ENCODE measurements at places on chromosomes 5 and 9.

DNA sequence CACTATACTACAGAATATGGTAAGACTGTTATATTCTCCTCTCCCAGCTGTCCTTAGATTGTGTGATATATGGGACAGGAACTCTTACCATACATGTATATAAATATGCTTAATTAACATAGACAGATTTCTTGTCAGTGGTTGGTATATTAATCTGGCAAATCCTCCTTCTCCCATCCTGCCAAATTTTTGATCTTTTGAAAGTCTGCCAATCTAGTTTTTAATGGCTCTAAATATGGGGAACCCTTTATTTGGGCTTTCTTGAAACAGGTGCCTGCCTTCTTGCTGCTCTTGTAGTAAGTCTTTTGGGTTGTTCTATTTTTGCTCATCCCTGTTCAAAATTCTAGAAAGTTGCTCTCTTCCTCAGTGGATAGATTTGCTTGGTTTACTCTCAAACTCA, 63.5 kb downstream of the SPATA31D1 start:
- no peak for DNase-seq

GRCh38 chr9:11735391-11735790, 957.8 kb upstream of the TYRP1 start:
- DNase-seq: no peak

DNA sequence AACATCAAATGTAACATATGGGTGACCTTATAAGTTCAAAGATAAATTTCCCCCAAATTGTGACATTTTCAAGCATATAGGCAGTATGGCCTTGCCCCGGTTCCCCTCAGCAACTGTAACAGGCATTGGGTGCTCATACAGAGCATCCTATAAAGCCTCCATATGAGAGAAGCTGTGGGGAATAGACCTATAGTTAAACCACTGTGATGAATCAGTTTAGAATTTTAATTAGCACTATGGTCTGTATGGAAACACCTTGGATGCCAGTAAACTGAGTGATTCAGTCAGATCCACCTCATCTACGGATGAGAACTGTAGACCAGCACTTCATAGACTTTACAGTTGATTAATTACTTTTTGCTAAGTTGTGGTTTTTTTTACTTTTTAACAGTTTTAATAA, 79.4 kb downstream of the ERCC6L2 start:
- DNase-seq: no peak

GRCh38 chr5:150653145-150653761, 7.8 kb upstream of the MYOZ3 start:
- no peak for DNase-seq

DNA sequence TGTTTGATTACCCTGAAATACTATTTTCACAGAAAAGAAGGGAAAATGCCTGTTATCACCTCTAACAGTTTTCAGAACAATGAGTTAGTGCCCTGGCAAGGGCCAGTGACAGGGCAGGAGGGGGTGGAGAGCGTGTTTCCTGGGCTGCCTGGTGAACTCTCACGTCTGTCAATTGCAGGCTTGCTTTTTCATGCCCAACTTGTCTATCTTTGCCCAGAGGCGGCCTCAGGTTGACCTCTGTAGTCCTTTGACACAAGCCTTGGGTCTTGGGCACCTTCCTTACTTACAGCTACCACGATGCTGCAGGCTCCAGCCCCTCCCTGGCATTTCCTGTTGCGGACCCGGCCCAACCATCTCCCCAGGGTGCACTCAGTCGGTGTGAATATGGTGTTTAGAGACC, 2.2 kb upstream of the CEL start:
- DNase-seq: no peak

GRCh38 chr5:78776637-78777036, 128.1 kb upstream of the LHFPL2 start:
- DNase-seq: no peak

DNA sequence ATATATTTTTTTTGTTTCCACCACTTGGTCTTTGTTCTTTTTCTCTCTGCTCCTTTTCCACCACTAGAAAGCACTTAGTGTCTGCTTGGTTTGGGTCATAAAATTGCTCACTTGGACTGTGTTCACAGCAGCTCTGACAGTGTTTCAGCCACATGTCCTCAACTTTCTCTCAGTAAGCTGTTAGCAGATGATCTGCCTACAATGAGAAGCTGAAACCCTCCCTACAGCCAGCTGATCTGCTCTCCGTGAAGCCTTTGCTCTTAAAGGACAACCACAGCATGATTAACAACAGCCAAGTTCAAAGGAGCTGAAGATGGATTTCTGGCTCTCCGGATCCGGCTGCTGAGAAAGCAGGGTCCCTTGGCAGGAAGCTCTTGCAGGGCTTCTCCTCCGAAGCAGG, 31.6 kb downstream of the PRLR start:
- no peak for DNase-seq

DNA sequence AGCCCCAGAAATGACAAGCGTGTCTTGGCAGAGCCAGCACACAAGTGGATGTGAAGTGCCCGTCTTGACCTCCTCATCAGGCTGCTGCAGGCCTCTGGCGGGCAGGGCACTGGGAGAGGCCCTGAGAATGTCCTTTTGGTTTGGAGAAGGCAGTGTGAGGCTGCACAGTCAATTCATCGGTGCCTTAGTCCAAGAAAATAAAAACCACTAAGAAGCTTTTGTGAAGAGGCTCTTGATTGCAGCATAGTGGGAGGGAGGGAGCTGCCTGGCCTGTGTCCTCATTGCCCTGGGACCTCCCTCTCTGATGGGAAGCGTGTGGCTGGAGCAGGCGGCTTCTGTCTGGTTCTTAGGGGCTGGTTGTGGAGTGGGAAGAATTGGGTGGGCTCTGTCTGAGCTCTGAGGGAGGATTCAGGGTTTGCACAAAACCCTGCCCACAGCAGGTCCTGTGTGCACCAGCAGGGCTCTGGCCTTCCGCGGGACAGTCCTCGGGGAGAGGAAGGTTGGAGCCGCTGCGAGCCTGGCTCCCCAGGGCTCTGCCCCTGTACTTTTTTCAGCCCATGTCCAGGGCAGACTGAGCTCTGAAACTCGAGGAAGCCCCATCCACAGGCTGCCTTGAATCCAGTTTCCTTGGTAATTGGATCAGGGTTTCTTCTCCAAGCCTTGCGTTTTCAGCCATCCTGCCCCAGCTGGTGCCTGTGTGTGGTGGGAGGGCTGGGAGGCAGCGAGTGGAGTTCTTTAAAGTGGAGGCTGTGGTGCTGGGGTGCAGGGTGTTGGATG, 1.1 kb downstream of the HRCT1 start:
- DNase-seq: no peak

DNA sequence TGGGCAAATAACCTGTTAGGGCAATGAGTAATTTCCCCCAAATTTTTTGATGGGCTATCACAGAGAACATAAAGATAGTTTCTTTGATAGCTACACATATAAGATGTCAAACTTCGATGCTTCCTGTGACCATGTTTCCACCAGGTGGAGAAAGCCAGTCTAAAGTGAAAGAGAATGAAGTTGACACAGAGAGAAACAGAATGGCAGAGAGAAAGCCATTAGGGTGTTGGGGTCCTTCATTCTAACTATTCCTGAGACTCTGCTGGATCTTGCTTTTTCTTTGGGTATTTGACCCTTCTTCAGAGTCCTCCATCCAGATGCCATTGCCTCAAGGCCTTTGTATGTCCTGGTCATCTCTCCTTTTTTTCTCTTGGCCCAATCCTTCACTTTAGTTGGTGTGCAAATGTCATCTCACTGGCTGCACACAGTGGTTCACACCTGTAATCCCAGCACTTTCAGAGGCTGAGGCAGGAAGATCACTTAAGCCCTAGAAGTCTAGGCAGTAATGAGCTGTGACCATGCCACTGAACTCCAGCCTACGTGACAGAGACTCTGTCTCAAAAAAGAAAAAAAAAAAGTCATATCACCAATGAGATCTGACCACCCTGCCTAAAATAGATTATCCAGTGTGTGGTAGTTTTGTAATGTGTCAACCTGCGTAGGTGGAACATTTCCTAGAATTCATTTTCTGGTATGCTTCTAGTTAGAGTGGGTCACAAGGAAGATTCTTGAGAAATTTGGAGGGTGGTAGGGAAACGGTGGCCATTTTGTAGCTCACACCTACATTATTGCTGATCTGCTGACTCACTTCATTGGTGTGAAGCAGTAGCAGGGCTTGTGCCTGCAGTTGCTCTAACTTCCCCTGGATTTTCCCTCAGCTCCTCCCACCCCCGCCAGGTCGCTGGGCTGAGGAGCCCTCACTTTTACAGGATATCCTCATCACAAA, 20.8 kb upstream of the KIF2A start:
- no peak for DNase-seq

GRCh38 chr9:78707481-78707991, 410.6 kb downstream of the PSAT1 start:
- no peak for DNase-seq

DNA sequence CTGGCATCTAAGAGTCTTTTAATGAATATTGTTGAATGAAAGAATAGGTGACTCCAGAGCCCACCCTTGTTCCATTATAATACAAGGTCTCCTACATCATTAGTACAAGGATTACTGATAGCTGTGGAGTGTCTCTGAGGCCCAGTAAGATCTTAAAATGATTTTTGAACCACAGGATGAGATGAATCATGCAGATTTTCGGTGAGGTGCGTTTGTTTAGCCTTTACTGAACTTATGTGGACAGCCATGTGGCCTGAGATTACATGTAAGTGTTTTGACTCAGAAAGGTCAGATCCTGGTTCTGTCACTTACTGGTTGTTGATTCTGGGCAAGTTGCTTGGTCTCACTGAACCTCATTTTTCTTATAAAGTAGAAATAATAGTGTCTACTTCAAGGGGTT, 21.6 kb downstream of the NFX1 start:
- DNase-seq: no peak

DNA sequence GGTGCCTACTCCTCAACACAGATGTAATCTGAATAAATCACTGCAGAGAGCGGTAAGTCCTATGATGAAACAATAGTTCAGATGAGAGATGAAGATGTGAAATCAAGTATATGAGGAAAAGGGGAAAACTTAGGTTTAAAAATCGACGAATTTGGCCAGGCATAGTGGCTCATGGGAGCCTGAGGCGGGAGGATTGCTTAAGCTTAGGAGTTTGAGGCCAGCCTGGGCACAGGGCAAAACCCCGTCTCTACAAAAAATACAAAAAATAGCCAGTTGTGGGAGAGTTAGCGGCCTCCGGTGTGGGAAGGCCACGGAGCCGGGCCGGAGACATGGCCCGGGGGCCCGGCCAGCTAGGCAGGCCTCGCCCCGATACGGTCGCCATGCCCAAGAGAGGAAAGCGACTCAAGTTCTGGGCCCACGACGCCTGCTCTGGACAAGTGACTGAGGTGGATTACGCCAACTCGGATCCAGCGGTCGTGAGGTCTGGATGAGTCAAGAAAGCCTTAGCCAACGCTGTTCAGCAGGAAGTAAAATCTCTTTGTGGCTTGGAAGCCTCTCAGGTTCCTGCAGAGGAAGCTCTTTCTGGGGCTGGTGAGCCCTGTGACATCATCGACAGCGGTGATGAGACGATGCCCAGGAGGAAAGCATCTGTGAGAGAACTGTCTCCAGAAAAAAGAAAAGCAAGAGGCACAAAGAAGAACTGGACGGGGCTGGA, 62.8 kb upstream of the SUB1 start:
- DNase-seq: no peak

- DNase-seq: no peak
Measured at GRCh38 chr5:32231241-32231640, 57.1 kb upstream of the GOLPH3 start.
